ENCODE measurements at places on chromosomes 12 and 14. TPM values are rescaled to one million over a fixed set of nuclear protein-coding genes. Genes with fewer than 3 reads are reported as not detected.

The STAC3 gene
- 0.14 TPM for total RNA-seq

GRCh38 chr12:96495155-96495554 is 5.8 kb downstream of the CFAP54 start:
- DNase-seq: no peak

DNA sequence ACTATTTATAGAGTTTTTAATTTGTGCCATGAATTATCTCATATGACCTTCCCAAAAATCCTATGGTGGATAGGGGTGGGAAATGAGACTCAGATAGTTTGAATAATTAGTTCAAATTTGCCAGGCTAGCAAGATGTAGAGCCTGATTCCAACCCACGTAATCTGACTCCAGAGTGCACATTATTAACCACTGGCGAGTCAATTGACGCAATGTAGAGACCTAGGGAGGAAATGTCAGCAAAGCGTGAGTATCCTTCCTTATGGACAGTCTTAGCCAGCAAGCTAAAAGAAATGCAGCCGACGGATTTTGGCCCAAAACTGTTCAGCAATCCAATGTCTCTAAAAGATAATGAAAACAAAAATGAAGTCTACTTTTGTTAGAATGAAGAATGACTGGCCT is 193.3 kb upstream of the KRR1 start:
- DNase-seq: no peak

- DNase-seq: peak; percentile 81
Observed at GRCh38 chr12:30985814-30986452, 59.4 kb downstream of the TSPAN11 start.

DNA sequence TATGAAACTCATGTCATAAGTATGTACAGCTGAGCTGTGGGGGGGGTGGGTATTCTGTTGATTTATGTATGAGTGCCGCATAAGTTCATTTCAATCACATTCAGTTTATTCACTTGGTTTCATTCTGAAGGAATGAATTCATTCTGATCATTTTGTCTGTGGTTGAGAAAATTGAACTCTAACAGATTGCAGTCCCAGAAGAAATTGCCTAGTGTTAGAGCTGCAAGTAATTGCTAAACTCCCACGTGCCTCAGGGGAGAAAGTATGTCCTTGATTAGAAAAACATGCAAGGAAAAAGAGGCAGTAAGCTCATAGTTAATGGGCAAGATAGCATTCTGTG is 442.4 kb upstream of the MGAT4C start:
- DNase-seq: no peak

- DNase-seq: no peak
Observed at GRCh38 chr12:15732341-15733061, 56.7 kb downstream of the EPS8 start.

The ADAM21 gene
- total RNA-seq: 0.06 TPM

All from G401 (cell line).